Foreskin keratinocyte (primary cell): ENCODE measurements at places on chromosomes 16 and 17. TPM values are rescaled to one million over a fixed set of nuclear protein-coding genes. Genes with fewer than 3 reads are reported as not detected.

Gene CCL8
- total RNA-seq: not detected in 2 replicates

Gene ITGB3
- 0.04 and 0.20 TPM in 2 replicates for total RNA-seq

Gene PARD6A
- 1.1 TPM in 2 replicates for total RNA-seq

Gene ST6GALNAC2
- 23.4 and 38.5 TPM in 2 replicates for total RNA-seq

Gene SLC9A5
- 1.6 and 2.1 TPM in 2 replicates for total RNA-seq

Gene IRF8
- total RNA-seq: not detected in 2 replicates

Gene MPO
- total RNA-seq: not detected in 2 replicates

Gene TRPV2
- total RNA-seq: 0.24 and 0.25 TPM in 2 replicates

Gene PIK3R6
- not detected in 2 replicates for total RNA-seq

Gene RUSF1
- 30.4 and 36.9 TPM in 2 replicates for total RNA-seq

Gene IL17C
- total RNA-seq: not detected in 2 replicates

Gene ASGR1
- 0.14 and 0.21 TPM in 2 replicates for total RNA-seq

Gene KRT28
- total RNA-seq: not detected in 2 replicates

Gene IRX3
- total RNA-seq: 4.3 and 5.1 TPM in 2 replicates

Gene EVI2A
- 0.11 TPM in 1 of 2 replicates, not detected in the other for total RNA-seq

Gene HS3ST3A1
- total RNA-seq: 0.14 and 0.28 TPM in 2 replicates

Gene CMTR2
- total RNA-seq: 18.5 and 21.0 TPM in 2 replicates

Gene CCDC154
- total RNA-seq: 0.07 and 0.14 TPM in 2 replicates

Gene HOXB9
- not detected in 2 replicates for total RNA-seq

Gene KRTAP17-1
- total RNA-seq: not detected in 2 replicates

Gene SCARF1
- total RNA-seq: 0.10 TPM in 1 of 2 replicates, not detected in the other

Gene MYO15B
- 0.67 and 0.75 TPM in 2 replicates for total RNA-seq

Gene PARN
- 32.0 and 32.2 TPM in 2 replicates for total RNA-seq

Gene KRTAP2-2
- total RNA-seq: not detected in 2 replicates

Gene TEKT3
- not detected in 2 replicates for total RNA-seq

Gene GSG1L
- not detected in 2 replicates for total RNA-seq

Gene ZNF768
- 29.7 and 30.2 TPM in 2 replicates for total RNA-seq

Gene ABCA6
- total RNA-seq: 0.07 TPM in 1 of 2 replicates, not detected in the other

Gene MT1H
- total RNA-seq: not detected in 2 replicates

Gene CLEC3A
- total RNA-seq: not detected in 2 replicates

Gene SEZ6L2
- 2.0 and 2.6 TPM in 2 replicates for total RNA-seq

Gene PRSS22
- total RNA-seq: 1.3 and 2.1 TPM in 2 replicates

Gene SAMD14
- 0.99 and 2.4 TPM in 2 replicates for total RNA-seq

Gene TEX14
- total RNA-seq: 0.04 TPM in 1 of 2 replicates, not detected in the other
